ENCODE measurements at places on chromosomes 3 and 15.

GRCh38 chr3:171711461-171712170 lies 98.7 kb downstream of the PLD1 start:
- no peak for DNase-seq

DNA sequence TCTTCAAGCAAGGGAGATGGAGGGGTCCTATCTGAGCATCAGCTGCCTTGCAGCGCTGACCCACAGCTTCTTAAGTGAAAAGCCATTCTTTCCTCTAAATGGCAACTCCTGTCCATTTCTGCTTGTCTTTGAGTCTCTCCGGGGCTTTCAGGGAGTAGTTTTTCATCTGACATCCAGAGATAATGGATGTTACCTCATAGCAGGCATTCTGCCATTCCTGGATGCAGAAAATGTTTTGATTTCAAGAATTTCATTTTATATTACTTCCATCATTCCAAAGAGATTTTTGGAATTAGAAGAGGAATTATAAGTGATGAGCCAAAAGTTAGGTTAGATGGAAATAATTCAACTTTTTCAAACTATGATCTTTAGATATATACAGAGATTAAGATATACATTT lies 44.9 kb upstream of the GABRG3 start:
- DNase-seq: no peak

GRCh38 chr15:29756358-29757267 lies 65.7 kb downstream of the TJP1 start:
- DNase-seq: no peak

DNA sequence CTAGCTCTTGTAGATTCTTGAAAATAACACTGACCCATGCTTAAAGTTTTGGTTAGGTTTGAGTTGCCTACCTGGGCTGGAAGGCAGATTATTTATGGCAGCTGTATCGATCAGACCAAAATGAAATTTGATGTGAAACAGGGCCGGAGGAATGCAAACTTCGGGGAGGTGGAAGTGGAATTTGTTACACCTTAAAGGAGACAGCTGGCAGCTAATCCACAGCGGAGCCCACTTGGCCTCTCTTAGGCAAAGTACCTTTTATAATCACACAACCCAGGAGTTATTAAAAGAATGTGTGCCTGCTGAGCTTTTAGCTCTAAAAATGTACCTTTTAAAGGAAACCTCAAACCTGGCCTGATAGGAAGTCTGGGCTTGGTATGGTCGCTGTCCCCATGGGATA lies 250.9 kb upstream of the TPM1 start:
- DNase-seq: no peak

GRCh38 chr15:63530235-63530634 lies 25.8 kb downstream of the USP3 start:
- DNase-seq: no peak

DNA sequence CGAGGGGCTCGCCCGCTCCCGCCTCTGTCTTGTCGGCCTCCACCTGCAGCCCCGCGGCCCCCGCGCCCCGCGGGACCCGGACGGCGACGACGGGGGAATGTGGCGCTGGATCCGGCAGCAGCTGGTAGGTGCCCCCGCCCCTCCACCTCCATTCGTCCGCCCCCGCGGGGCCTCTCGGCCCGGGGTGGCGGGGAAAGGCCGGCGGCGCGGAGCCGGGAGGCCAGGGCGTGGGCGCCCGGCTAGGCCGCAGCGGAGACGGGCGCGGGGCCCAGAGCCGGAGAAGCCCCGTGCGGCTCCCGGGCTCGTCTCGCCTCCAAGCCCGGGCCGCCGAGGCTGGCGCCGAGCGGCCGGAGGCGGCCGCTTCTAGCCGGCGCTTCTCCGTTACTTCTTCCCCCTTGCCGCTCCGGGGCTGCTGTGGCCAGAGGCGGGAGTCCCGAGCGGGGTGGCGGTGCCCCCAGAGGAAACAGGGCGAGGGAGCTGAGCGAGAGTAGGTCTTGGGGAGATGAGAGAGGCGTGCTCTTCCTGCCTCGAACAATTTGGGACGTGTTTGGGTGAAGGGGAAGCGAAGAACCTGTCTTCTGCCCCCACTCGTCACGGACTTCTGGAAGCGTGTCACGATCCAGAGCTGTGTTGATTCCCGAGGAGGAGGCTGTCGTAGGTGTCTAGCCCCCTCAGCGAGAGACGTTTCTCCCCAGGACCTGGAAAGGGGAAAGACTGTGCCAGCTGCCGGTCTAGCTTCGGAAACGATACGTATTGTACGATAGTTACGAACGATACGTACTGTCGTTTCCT lies 555 bp downstream of the ATP11B start:
- peak; percentile 37 for DNase-seq

- DNase-seq: no peak
Measured at GRCh38 chr3:35549690-35550089, 89.6 kb upstream of the ARPP21 start.

DNA sequence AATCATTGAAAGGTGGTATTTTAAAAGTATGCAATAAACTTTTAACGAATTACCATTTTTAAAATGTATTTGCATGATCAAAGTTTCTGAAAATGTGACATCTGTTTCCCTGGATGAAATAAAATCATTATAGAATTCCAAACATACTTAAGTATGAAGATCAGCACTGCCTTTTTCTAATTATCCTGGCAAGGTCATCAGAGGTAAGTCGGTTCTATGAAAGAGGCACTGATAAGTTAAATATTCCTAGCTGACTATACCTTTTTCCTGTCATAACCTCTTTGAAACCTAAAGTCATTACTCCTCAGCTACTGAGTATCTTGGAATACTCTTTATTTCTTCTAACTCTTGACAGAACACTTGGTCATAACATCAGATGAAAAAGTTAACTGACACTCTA lies 406.1 kb upstream of the ALCAM start:
- DNase-seq: no peak

GRCh38 chr3:14397531-14397930 lies 4.9 kb upstream of the SLC6A6 start:
- no peak for DNase-seq

GRCh38 chr3:122824465-122825381 lies 29.9 kb downstream of the SLC49A4 start:
- DNase-seq: no peak

DNA sequence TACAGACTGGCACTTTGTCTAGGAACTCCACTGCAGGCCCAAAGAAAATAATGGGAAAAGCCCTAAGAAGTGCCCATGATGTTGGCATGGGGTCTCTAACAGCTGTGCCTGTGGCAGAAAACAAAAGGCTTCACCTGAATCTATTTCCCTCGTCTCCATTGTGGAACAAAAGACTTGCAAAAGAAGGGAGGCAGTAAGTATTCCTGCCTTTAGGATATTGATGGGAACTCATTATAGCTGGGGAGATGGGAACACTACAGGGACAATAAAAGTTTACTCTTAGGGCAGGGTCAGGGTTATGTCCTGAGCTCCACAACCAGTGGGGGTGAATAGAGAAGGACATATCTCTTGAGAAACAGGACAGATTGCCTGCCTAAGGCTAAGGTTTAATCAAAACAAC lies 930.6 kb upstream of the EPHA6 start:
- no peak for DNase-seq

DNA sequence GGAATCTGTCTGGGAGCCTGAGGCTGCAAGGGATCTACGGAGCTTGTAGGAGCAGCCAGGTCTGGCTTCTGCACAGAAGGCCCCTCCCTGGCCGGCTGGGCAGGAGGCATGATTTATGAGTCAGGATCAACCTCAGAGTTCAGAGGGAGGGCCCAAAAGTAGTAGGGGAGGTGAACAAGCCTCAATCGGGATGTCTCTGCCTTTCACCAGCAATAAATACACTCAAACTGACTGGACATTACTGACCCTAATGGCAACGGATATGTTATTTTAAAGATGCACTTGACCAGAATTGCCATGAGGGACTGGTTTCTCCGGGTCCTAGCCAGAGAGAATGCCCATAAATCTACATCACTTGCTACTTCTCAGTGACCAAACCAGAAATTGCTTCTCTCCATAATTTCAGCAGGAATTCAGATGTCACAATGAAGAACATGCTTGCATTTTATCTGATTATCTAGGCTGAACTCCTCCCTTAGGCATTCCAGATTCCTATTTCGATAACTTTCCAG lies 109.6 kb upstream of the LMOD3 start:
- DNase-seq: no peak

GRCh38 chr3:108127301-108127988 lies 36.6 kb upstream of the CD47 start:
- DNase-seq: peak; percentile 12

DNA sequence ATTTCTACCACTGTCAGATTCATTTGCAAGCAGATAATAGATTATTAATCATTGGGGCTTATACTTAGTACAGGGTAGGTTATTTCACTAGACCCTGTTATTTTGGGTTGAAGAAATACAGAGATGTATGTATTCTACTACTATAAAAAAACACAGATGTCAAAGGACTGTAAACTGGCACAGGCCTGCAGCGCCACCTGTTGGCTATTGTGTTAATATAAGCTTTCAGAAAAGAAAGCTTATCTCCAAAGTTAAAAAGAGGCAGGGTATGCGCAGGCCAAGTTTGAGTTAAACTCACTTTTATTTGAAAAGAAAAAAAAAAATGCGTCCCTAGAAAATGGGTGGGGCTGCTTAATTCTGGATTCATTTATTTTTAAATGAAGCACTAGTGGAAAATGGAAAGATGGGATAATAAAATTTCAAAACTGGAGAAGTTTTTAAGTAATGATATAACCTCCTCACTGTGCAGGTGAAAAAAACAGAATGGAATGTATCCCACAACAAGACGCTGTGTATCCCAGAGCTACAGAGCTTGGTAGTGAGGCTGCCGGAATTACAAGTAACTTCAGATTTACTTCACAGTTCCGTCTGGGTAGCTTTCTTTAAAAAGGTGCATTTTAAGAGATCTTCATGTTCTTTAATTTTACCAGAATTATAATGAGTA lies 407.2 kb upstream of the TGFBR2 start:
- DNase-seq: peak; percentile 34

GRCh38 chr3:76776927-76777326 lies 263.0 kb upstream of the ROBO2 start:
- DNase-seq: no peak

- no peak for DNase-seq
Measured at GRCh38 chr15:43094416-43095030, 11.3 kb downstream of the UBR1 start.

DNA sequence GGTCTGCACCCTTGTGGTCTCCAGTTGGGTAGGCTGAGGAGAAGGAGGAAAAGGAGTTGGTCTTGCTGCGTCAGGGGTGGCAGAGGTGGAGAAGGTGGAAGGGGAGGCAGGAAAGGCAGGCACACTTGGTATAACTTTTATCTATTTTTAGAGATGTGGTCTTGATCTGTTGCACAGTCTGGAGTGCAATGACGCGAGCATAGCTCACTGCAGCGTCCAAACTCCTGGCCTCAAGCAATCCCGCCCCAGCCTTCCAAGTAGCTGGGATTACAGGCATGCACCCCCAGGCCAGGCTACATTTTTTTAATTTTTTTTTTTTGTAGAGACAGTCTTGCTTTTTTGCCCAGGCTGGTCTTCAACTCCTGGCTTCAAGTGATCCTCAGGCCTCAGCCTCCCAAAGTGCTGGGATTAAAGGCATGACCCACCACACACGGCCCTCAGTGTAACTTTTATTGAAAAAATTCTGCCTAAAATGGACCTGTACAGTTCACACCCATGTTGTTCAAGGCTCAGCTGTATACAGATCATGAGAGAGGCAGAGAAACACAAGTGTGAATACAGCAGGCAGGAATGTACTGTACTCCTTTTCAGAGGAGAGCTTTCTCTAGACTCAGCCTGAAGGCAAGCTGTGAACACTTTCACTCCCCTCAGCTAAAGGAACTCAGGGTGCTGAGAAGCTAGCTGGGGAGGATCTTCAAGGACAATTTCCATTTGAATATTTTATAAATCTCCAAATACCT lies 2.1 kb upstream of the RHOV start:
- DNase-seq: no peak

GRCh38 chr15:76398317-76399104 lies 61.9 kb downstream of the ISL2 start:
- no peak for DNase-seq

DNA sequence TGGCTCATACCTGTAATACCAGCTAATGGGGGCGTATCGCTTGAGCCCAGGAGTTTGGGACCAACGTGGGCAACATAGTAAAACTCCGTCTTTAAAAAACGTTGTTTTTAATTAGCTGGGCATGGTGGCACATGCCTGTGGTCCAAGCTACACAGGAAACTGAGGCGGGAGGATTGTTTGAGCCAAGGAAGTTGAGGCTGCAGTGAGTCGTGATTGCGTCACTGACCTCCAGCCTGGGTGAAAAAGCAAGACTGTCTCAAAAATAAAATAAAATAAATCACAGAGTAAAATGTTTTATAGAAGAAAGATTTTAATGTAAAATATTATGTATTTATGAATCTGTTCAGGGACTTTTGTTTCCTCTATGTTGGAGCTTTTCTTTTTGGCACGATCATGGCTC lies 15.3 kb upstream of the STRIT1 start:
- DNase-seq: no peak

- DNase-seq: no peak
Measured at GRCh38 chr3:71725271-71725991, at the start of gene EIF4E3. Gene EIF4E3, minus strand, starts transcription at chr3:71725402. Its CDS starts 35 bp downstream, at chr3:71725367.

DNA sequence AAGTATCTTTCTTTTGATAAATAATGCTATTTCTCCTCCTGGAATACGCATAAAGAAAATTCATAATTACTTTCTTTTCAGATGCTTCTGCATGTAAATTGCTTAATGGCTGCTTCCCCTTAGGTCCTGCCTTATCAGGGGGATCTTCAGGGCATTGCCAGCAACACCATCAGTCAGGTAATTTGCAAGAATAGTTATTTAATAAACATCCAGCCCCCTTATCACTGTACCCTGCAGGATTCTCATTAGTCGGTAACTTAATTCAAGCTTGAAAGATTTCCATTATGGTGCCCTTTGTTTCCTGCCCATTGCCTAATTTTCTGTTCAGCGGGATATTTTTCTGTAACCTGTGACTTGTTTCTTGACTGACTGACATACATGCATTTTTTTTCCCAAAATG lies 414.5 kb downstream of the MFSD1 start:
- no peak for DNase-seq

DNA sequence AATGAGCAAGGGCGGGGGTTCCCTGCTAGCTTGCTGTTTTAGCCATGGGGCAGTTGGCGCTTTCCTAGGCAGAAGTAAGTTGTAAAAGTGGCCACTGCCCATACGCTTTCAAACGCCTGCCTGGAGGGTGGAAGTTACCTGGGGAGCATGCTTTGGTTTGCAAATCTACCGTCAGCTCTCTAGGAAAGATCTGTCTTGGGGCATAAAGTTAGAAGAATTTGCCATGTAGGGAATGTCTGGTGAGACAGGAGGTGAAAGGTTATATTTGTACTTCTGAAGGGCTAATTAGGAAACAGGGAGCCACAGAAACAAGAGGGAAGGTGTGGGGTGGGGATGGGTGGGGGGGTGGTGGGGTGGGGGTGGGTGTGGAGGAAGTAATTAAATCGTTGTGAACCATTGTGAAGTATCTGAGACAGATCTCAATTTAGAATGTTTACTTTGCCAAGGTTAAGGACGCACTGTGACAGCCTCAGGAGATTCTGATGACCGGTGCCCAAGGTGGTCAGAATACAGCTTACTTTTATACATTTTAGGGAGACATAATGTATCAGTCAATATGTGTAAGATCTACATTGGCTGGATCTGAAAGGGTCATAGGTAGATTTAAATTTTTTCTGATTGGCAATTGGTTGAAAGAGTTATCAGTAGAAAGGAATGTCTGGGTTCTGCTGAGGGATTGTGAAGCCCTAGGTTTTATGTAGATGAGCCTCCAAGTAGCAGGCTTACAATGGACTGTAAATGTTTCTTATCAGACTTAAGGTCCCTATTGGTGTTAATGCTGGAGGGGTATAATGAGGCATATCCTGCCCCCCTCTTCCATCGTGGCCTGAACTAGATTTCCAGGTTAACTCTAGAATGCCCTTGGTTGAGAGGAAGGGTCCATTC lies 62.0 kb upstream of the GCNT3 start:
- DNase-seq: no peak

Measured in T-helper 2 cell (primary cell).